ENCODE measurements at places on chromosomes 6 and 20.
A peak's percentile ranks its signal among the peaks of the same experiment; 100 is the strongest.

DNA sequence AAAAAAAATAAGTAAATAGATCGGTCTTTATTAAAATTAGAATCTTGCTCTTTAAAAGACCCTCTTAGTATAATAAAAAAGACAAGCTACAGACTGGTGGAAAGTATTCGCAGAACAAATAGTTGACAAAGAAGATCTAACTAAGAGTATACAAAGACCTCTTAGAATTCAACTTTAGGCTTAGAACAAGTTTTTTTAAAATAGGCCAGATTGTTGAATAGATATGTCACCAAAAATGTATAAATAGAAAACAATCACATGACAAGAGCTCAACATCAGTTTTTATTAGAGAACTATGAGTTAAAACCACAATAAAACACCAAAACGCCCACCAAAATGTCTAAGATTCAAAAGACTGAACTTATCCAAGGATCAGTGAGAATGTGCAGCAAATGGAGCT lies 632.7 kb upstream of the PTCHD4 start:
- no peak for DNase-seq

DNA sequence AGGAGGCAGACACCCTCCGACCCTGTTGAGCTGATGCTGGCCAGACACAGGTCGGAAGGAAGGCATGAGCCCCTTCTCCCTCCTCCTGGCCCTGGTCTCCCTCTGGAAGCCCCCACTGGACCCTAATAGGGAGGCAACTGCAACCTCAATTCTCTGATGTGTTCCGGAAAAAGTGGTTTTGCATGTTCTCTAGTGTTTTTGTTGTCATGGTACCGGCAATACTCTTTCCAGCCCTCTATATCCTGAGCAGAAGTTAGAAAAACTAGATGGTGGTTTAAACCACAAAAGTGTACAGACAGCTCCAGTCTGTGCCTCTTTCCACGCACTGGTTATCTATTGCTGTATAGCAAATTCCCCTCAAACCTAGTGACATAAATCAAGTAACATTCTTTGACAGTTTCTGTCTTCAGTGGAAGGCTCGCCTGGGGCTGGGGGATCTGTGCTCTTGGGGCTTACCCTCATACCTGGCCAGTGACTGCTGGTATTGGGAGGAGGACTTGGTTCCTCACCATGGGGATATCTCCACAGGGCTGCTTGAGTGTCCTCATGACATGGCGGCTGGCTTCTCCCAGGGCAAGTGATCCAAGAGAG lies 37.0 kb downstream of the SYTL3 start:
- no peak for DNase-seq

DNA sequence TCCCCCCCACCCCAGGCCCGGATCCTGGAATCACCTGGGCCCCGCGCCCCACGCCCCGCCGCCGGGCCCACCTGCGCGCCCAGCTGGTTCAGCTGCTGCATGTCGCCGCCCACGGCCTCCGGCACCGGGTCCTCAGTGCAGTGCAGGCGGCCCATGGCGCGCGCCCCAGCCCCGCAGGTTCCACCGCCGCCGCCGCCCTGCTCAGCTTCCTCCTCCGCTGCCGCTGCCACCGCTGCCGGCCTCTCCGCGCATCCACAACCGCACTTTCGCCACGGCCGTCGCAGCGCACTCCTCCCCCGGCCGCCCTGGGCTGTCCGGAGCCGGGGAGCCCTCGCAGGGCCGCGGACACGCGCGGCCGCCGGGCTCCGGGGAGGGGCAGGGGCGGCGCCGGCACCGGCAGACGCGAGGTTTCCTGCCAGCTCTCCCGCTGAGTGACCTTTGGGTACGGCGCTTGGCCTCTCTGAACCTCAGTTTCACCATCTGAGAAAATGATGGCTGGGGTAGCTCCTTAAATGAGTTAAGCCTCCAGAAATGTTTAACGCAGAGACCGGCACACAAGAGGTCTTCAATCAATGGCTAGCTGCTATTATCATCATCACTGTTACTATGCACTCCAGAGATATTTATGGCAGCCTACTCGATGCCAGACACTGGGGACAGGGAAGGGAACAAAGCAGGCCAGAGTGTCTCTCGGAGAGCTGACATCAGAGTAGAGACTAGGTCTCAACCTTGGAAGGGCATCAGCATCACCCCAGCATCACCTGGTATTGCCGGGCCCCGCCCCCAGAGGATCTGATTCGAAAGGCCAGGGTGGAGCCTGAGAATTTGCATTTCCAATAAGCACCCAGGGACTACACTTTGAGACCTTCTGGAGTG lies at the start of gene COMMD7:
TSS of gene COMMD7 (minus strand) at position 231 of the 876 bp plus-strand sequence. CDS start at position 155, 76 bp downstream.
- DNase-seq, result peak; percentile 47

DNA sequence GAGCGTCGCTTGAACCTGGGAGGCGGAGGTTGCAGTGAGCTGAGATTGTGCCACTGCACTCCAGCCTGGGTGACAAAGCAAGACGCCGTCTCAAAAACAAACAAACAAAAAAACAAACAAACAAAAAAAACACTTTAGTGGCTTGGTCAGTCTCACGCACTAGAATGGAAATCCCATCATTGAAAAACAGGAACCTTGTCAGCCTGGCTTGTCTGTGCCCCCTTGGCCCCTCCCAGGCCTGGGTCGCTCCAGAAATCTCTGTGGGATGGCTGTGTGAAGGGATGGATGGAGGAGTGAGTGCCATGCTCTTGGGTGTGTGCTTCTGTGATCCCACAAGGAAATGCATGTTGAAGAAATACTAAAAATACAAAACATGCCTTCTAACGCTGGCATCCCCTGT lies 20.9 kb upstream of the NAA20 start:
- DNase-seq, result no peak

- DNase-seq, result peak; percentile 16
Measured at GRCh38 chr6:133339543-133340384, 98.6 kb downstream of the EYA4 start.

GRCh38 chr20:36275441-36276189 lies 30.5 kb upstream of the DLGAP4 start:
- no peak for DNase-seq

GRCh38 chr20:11047559-11047958 lies 373.8 kb upstream of the JAG1 start:
- DNase-seq, result peak; percentile 81

GRCh38 chr6:42171813-42172581 lies 1.2 kb upstream of the GUCA1A start:
- no peak for DNase-seq

GRCh38 chr6:37205175-37205996 lies 35.4 kb downstream of the PIM1 start:
- DNase-seq, result no peak

DNA sequence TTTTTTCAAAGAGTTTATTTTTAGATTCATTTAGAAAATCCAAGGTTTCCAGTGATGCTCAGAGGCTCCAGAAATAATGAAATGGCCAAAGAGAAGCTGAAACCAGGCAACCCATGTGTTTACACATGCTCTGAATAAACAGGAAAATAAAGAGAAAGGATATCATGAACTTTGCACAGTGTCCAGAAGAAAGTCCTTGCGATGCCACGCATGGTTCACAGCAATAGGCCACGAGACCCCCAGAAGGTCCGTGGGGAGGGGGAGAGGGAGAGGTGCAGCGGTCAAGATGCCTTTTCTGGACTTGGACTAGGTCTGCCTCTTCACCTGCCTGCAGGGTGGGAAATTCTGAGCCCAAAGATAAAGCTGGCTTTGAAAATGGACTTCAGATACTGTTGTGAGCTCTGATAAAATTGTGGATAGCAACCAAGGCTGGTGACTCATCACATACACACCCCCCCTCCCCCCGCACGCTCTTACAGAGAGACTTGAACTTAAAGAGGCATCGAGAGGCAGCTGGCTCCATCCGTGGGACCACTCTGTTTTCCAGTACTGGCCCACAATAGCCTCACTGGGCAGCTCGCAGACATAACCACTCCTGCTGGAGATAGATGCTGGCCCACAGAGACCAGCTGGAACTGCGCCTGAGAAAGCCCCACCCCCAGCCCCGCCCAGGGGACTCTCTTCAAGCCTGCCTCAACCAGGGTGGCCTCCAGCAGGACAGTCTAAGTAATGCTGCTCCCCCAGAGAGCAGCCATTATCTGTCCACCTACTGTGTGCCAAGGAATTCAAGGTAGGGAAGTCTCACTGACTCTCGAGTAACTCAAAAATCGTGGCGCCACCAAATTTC lies 21.2 kb upstream of the NFATC2 start:
- peak; percentile 54 for DNase-seq

DNA sequence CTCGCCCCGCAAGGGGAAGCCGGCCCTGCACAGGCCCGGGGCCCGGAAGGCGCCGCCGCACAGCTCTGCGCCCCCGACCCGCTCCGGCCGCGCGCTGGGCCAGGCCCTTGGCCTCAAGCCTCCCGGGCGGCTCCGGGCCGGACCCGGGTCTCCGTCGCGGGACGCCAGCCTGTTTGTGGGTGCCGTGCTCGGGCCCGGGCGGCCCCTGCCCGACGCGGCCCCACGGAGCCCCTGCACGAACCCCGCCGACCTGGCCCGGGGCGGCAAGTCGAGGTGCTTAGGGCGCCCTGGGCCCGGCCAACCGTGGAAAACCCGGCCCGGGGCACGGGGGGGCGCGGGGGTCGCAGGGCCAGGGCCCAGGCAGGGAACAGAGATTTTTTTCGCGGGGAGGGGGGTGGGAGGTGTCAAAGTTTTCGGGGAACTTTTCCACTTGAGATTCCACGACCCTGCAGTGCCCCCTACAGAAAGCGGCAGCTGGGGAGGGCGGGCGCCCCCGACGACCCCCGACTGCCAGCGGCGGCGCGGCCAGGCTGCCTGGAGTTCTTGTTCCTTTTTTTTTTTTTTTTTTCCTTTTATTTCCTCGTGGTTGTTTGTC lies 805 bp upstream of the STX16 start:
- DNase-seq, result no peak

DNA sequence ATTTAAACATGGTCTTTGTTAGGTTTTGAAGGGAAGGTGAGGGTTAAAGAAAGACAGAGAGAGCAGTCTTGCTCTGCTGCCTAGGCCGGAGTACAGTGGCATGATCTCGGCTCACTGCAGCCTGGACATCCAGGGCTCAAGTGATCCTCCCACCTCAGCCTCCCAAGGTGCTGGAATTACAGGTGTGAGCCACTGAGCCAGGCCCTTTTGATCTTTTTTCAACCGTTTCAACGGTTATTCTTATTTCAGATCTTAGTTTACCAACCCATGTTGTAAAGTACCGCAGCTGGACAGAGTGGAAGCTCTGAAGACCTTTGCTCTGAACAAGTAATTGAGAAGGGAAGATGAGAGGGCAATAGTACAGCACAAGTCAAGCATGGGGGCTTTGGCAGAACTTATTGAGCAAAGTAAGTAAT lies 1.2 kb upstream of the SRPK1 start:
- DNase-seq, result no peak

DNA sequence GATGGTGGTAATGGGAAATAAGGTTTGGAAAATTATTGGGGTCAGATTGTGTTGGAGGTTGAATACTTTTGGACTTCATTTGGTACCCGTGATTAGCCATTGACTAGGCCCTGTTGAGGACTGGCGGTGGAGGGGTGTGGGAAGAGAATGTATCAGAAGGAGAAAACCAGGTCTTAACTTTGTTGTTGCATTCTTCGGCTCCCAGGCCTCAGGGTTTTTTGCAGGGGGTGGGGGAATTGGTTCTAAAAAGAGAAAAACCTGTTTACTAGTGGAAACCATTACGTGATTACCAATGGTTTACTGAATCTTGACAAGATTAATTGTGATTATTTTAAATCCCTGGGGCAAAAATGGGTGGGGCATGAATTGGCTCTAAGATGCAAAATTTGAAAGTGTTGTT lies 85.1 kb downstream of the PHF20 start:
- no peak for DNase-seq

DNA sequence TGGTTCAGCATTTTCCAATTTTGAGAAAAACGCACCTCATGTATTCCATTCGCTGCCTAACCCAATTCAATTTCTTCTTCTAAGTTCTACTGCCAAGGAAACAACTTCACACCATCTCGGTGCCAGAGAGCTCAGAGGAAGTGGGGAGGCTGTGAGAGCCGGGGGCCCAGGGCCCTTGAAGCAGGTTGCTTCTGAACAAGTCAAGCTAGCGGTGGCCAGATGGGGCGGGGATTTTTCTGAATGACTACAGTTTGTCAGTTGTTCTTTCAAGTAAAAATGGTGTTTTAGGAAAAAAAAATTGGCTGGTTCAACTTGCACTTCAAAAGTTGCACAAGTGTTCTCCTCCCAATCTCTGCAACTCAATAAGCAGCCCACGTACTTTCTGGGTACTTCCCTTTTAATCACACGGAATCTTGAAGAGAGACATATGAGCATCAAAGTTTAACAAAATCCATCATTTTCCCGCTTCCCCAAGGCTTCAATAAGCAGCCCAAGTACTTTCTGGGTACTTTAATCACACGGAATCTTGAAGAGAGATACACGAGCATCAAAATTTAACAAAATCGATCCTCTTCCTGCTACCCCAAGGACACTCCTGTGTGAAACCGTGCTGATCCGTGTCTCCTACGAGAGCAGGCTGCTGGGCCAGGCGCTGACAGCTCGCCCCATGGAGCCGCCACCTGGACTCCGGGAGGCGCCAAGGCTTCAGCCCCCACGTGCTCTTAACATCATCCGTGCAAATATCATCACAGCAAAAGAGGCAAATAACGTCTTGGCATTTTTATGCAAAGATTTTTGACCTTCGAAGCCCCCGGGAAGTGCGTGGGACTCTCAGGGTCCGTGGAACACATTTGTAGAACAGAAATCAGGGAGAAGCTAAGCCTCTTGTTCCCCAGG lies 186.7 kb upstream of the PDE10A start:
- no peak for DNase-seq

DNA sequence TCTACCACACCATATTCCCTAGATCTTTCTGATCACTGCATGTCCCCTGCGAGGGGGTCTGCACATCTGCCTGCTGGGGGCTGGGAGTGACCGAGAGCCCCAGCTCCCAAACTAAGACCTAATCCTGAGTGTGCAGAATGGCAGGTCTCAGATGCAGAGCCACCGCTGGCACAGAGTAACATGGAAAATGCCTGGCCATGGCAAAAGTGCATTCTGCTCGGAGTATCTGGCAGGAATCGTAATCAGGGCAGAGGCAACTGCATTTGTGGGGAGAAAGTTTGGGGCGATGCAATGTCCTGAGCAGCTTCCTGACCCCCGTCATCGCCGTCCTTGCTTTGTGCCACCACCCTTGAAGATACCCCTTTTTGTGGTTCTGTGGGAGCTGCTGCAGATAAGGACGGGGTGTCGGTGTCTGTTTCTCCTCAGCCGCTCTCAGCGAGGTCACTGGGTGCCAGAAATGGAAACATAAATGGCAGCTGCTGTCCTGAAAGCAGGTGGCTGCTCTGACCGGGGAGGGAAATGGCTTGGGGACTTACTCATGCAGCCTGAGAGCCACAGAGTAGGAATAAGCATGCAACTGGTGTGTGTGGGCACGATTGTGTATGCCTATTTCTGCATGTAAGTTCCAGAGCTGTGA lies 157.9 kb downstream of the LY86 start:
- no peak for DNase-seq

- no peak for DNase-seq
Measured at GRCh38 chr6:163263196-163263595, 151.3 kb upstream of the QKI start.

- peak; percentile 52 for DNase-seq
Measured at GRCh38 chr20:24106150-24106800, 117.7 kb upstream of the GGTLC1 start.

- peak; percentile 70 for DNase-seq
Measured at GRCh38 chr6:41182069-41183034, 18.6 kb downstream of the TREML2 start.

DNA sequence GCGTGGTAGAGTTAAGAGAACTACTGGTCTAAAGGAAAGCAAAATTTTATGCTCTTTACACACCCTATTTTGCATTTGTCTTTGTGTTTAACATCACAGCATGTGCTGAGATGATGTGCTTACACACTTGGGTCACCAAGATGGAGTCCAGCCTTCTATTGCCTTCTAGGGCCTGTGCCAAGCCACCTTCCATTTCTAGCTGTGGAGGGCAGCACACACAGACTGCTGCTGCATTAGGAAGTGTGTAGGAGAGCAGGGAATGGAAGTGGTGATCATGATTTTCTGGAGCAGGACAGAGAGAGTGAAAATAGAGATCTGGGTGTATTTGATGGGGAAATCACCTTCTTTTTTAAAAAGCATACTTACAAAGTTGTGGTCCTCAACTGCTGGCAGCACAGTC lies 191.6 kb downstream of the SOX4 start:
- no peak for DNase-seq
